ENCODE measurements at places on chromosomes 12 and 14. TPM values are rescaled to one million over a fixed set of nuclear protein-coding genes. Genes with fewer than 3 reads are reported as not detected.

The RBM25 gene
- 31.6 TPM for total RNA-seq

The MDM1 gene
- total RNA-seq = 4.2 TPM

GRCh38 chr14:29037411-29037810 lies 270.8 kb downstream of the FOXG1 start:
- H3K27me3 ChIP-seq = no peaks in the 10 kb centered on the region
- H3K4me1 ChIP-seq = no peaks in the 10 kb centered on the region
- H3K4me3 ChIP-seq = no peak overlapping the region
- H3K36me3 ChIP-seq = no peaks in the 10 kb centered on the region

The PIANP gene
- not detected for total RNA-seq

GRCh38 chr12:67306712-67307111 lies 37.6 kb downstream of the CAND1 start:
- peaks cover 9% of the 10 kb centered on the region for H3K4me1 ChIP-seq
- DNase-seq = no peak
- H3K27me3 ChIP-seq = no peaks in the 10 kb centered on the region

DNA sequence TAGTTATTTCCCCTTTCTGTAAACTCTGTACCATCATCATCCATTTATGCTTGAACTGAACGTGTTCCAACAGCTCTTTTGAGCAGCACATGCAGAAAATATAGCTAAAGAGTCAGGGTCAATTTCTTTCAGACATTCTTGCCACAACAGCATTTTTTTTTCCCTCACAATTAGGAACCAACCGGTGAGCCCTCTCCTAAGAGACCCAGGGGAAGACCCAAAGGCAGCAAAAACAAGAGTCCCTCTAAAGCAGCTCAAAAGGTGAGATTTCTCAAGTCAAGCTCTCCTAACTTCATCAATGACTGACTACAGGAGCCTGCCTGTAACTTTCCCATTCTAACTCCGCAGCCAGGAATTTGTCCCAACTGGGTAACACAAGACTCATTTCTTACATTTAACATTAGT lies 3.5 kb downstream of the HMGA2 start:
- peaks cover 18% of the 10 kb centered on the region for H3K4me1 ChIP-seq
- no peak overlapping the region for H3K27ac ChIP-seq
- no peak overlapping the region for H3K4me3 ChIP-seq
- H3K27me3 ChIP-seq = peaks cover 56% of the 10 kb centered on the region
- no peaks in the 10 kb centered on the region for H3K36me3 ChIP-seq

DNA sequence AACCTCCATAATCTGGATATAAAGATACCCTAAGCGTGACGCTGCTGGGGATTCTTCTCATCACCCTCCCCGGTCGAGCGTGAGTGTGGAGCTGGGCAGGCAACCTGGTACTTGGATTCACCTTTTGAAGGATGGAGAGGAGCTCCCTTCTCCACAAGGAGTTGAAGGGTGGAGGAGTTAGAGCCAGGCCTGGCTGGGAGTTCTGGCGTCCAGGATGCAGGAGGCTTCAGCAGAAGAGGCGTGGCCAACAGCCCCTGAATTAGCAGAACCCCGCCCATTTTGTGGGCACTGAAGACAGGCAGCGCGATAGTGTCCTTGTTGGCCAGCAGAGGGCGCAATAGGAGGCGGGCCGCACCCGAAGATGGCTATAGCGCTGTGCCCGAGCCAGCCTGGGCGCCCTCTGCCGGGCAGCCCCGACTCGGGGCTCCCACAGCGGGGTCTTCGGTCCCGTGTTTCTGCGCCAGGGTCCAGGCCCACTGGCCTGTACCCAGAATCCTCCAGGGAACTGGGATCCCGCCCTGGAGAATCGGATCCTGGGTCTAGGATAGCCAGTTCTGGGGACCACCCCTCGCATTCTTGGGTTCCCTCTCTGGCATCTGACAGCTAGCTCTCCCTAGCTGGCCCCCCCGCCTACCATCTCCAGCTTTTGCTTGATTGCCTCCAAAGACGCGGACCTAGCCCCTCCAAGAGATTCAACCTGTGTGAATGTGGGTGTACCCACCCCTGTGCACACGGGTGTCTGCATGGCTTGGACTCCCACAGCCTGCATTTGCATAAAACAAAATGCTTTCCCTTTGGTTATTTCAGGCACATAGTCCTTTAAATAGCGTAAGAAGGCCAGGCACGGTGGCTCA lies 26.0 kb upstream of the SMUG1 start:
- H3K36me3 ChIP-seq = no peaks in the 10 kb centered on the region
- peak overlapping the region; percentile 35 for H3K4me3 ChIP-seq
- peaks cover 15% of the 10 kb centered on the region for H3K4me1 ChIP-seq
- no peak overlapping the region for H3K27ac ChIP-seq
- peak; percentile 86 for DNase-seq
- H3K27me3 ChIP-seq = peaks cover 3% of the 10 kb centered on the region
